Right atrium auricular region (tissue), 2 donors: ENCODE measurements at places on chromosomes 4 and X. TPM values are rescaled to one million over a fixed set of nuclear protein-coding genes. Genes with fewer than 3 reads are reported as not detected.

GRCh38 chr4:120156120-120156718 lies 89.6 kb upstream of the MAD2L1 start:
- no peak overlapping the region for H3K27ac ChIP-seq
- H3K4me3 ChIP-seq = no peak overlapping the region
- no peaks in the 10 kb centered on the region for H3K4me1 ChIP-seq
- no peaks in the 10 kb centered on the region for H3K27me3 ChIP-seq

GRCh38 chrX:75596178-75596577 lies 73.3 kb upstream of the ZDHHC15 start:
- DNase-seq = no peak

Gene FGB
- total RNA-seq = not detected

- no peaks in the 10 kb centered on the region for H3K27me3 ChIP-seq
- H3K27ac ChIP-seq = no peak overlapping the region
- no peaks in the 10 kb centered on the region for H3K36me3 ChIP-seq
- H3K4me1 ChIP-seq = no peaks in the 10 kb centered on the region
- H3K4me3 ChIP-seq = no peak overlapping the region
These were observed 94.4 kb upstream of the AMOT start for GRCh38 chrX:112935029-112935428.

DNA sequence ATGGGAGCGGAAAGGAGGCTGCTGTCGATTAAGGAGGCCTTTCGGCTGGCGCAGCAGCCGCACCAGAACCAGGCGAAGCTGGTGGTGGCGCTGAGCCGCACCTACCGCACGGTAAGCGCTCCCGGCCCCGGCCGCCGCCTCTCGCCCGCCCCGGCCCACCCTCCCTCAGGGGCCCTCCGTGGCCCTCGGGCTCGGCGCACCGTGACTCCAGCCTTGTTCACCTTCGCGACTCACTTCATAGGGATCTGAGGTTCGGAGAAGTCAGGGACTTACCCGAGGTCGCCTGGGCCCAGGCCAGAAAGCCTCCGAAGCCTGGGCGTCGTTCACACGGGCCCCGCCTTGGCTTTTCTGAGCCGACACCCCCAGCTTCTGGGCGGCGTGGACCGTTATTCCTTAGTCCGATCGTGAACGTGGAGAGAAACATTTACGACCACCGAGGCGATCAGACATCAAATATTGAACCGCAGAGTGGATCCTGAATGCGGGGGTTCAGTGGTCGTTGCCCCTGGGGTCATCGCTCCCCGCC lies 362 bp downstream of the NCAPG start:
- H3K4me3 ChIP-seq = peak overlapping the region; percentile 75
- H3K27ac ChIP-seq = no peak overlapping the region
- no peaks in the 10 kb centered on the region for H3K27me3 ChIP-seq
- H3K36me3 ChIP-seq = no peaks in the 10 kb centered on the region
- DNase-seq = no peak

- H3K27me3 ChIP-seq = no peaks in the 10 kb centered on the region
- DNase-seq = no peak
- H3K4me1 ChIP-seq = no peaks in the 10 kb centered on the region
- no peak overlapping the region for H3K4me3 ChIP-seq
- no peak overlapping the region for H3K27ac ChIP-seq
These were observed 4.8 kb upstream of the SYNPO2 start for GRCh38 chr4:118883861-118884260.

- H3K27me3 ChIP-seq = no peaks in the 10 kb centered on the region
- H3K36me3 ChIP-seq = no peaks in the 10 kb centered on the region
- no peaks in the 10 kb centered on the region for H3K4me1 ChIP-seq
- no peak overlapping the region for H3K27ac ChIP-seq
These were observed 594.7 kb upstream of the GALNT7 start for GRCh38 chr4:172573899-172574298.

DNA sequence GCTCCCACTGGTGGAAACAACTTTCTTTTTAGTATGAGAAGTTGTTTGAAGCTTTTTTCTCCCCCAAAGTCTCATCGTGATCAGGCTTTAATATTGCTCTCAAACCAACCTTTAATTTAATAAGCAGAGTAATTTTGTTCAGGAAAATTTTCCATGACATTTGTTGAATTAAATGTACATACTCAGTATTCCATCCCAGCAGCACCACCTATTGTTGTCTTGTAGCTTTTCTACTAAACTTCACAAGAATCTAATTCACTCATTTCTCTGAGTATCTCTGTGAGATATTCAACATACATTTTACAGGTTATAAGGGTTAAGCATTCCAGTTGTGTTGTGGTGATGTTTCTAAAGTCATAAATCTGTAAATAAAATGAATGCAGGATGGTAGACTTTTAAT lies 218.3 kb upstream of the HAND2 start:
- peaks cover 6% of the 10 kb centered on the region for H3K4me1 ChIP-seq
- H3K4me3 ChIP-seq = no peak overlapping the region
- no peaks in the 10 kb centered on the region for H3K27me3 ChIP-seq
- no peaks in the 10 kb centered on the region for H3K36me3 ChIP-seq
